ENCODE measurements at places on chromosomes 1 and 21.

- DNase-seq, result no peak
Measured at GRCh38 chr1:213250041-213250440, 199.0 kb downstream of the RPS6KC1 start.

GRCh38 chr1:25947027-25947426 is 40.8 kb upstream of the STMN1 start:
- DNase-seq, result no peak

GRCh38 chr1:13543451-13544220 is 29.8 kb upstream of the LRRC38 start:
- no peak for DNase-seq

GRCh38 chr1:69139007-69139406 is 428.7 kb upstream of the LRRC7 start:
- no peak for DNase-seq

GRCh38 chr1:234735476-234735875 is 125.5 kb upstream of the IRF2BP2 start:
- no peak for DNase-seq

GRCh38 chr1:86489242-86489878 is 20.6 kb downstream of the CLCA1 start:
- no peak for DNase-seq

DNA sequence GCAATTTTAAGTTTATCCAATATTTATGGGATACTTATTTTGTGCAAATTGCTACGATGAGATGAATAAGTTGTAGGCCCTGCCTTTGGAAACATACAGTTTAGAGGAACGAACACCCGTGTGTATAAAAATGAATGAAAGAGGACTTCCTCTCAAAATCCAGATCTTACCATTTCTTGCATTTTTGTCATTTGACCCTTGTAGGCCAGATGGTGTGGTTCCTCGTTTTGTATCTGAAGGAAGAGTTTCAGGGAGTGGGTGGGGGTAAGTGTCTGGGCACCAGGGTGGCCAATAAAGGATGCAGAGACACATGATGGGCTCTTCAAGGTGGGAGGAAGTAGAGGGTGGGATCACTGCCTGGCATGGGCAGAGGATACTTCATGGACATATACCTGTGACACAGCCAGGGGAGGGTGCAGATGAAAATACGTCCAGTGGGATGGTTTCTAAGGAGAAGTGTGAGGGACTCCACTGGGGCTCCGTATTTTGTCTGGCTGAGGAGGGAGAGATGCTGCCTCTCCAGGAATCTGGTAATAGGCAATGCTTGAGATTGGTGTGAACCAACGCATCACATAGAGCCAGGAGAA is 14.4 kb downstream of the MAPKAPK2 start:
- DNase-seq, result no peak

DNA sequence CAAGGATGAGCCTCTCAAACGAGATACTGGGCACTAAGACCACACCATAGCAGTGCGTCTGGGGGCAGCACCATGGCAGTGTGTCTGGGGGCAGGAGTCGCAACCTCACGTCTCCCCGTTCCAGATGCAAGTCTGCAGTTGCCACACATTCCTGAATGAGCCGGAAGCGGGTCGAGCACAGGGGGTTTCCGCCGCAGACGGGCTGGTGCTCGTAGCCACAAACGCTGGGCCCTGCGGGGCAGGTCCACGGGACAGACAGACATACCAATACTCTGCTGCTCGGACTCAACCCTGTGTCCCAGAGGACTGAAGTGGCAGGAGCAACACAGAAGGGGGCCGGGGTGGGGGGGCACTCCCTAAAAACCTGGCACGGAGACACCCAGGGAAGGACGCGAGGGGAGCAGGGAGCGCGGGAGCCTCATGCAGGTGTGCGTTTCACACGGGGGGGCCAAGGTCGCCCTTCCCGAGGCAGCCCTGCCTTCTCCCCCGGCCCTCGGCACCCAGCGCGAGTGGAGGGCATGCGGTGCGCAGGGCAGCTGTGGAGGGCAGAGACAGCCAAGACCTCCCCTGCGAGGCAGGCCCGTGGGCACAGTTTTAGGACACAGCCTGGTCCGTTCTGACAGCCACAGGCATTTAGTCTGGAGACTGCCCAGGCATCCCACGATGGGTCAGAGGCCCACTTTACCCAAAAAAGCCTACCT is 24.5 kb downstream of the PTTG1IP start:
- no peak for DNase-seq

GRCh38 chr1:66172272-66172671 is 361.7 kb upstream of the SGIP1 start:
- DNase-seq, result no peak

DNA sequence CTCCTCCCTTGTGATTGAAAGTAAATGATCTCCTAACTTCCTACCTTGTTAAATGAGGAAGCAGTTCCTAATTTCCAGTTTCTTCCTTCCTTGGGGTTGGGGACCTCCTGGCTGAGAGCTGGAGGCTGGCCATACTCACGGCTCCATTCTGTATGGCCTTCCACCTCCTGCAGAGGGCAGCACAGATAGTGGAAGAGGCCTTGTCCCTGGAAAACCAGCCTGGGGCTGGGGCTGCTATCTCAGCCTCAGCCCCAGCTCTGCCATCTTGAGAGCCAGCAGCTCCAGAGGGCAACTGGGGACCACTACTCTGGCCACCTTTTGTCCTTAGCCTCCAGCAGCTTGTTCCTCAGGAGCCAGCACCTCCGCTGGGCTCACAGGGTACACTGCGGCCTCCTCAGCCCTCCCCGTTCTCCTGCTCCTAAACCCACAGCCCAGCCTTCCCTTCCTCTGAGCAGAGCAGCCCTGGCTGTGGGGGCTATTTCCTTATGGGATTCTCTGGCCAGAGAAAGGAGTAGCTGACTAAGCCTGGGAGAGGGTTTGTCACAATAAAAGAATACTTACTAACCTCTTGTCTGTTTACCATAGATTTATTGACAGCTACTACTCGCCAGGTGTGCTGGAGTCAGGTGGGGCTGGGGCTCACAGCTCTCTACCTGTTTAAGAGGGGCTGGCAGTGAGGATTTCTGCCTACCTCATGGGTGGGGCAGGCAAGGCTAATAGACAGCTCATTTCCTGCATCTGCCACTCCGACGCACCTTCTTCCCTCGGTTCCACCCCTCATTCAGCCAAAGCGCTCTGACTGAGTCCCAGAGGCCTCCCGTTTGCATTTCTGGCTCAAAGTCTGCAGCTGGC is 6.3 kb downstream of the TMEM234 start:
- peak; percentile 31 for DNase-seq

DNA sequence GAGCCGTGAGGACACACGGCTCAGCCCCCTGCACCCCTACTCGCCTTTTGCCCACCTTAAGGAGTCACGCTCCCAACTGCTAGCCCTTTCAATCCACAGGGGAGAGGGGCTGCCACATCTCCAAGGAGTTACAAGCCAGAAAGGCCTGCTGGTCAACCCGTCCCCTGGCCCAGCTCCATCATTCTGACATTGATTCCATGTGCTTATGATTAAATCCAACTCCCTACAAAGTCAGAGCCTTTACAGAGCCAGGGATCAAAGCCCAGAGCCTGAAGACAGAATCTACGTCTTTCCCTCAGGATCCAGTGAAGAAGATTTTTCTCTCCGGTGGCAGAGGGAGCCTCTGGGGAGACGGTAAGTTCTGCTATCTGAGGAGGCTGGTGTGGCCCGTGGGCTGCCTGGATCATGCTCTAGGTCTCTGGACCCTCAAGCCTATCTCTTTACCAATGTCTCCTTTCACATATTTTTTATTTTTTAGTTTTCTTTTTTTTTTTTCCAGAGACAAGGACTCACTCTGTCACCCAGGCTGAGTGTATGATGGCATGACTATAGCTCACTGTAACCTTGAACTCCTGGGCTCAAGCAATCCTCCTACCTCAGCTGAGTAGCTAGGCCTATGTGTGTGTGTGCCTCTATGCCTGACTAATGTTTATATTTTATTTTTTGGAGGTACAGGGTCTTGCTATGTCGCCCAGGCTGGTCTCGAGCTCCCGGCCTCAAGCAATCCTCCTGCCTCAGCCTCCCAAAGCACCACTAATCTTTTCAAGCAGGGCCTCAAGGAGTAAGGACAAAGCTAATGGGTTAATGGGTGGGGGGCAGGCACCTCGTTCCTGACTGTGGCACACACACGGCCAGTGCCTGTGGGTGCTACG is 61.3 kb downstream of the SLC66A1 start:
- DNase-seq, result no peak

- DNase-seq, result no peak
Measured at GRCh38 chr1:91020486-91020885, 1.3 kb downstream of the ZNF644 start.

- DNase-seq, result no peak
Measured at GRCh38 chr1:169102567-169102966, 3.9 kb upstream of the ATP1B1 start.

GRCh38 chr21:33259995-33260394 is 6.2 kb upstream of the IL10RB start:
- DNase-seq, result no peak

GRCh38 chr21:29638138-29638537 is 301.7 kb downstream of the GRIK1 start:
- no peak for DNase-seq

GRCh38 chr1:119582801-119583200 is 65.3 kb downstream of the ZNF697 start:
- DNase-seq, result no peak

GRCh38 chr1:119631433-119632102 is 16.5 kb downstream of the ZNF697 start:
- no peak for DNase-seq

DNA sequence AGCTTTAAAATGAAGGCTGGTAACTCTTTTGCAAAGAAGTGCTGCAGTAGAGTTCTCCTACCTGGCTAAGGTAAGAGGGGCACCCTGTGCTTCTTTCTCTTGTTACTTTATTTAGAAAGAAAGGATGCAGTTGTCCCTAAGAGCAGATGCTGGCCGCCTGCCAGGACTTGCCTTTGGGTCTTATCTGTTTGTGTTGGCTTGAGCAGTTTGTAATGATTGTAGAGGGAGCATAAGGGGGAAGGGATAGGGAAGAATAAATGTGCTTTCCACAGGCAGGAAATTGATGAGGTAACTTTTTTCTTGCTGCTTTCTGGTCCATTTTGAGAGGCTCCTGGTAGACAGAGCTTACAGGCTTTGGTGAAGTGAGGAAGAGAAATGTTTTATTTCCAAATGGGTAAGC is 229.6 kb downstream of the HHAT start:
- no peak for DNase-seq

DNA sequence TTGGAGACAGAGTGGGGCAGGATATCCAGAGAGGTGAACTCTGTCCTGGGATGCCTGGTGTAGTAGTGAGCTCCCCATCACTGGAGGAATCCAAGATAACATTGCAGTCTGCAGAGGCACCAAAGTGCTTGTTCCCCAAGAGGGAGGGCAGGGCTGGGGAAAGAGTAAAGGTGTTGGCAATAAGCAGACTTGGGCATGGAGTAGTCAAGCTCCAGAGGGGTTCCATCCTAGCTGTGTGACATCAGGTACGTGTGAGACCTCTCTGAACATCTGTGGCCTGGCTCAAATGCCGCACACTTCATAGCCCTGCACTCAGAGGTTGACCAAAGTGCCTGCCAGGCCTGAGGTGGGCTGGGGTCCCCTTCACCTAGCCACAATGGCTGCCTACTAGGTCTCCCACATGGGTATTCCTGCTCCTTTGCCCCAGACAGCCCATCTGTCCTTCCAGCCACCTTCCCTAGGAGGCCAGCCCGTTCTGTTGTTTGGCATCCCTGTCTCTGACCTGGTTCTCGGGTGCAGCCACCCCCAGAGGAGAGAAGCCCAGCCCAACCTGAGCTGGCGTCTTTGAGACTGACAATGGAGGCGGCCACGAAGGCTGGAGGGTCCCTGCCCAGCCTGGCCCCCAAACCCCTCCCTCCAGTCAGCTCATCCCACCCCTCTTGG is 2.8 kb upstream of the ARF1 start:
- no peak for DNase-seq

DNA sequence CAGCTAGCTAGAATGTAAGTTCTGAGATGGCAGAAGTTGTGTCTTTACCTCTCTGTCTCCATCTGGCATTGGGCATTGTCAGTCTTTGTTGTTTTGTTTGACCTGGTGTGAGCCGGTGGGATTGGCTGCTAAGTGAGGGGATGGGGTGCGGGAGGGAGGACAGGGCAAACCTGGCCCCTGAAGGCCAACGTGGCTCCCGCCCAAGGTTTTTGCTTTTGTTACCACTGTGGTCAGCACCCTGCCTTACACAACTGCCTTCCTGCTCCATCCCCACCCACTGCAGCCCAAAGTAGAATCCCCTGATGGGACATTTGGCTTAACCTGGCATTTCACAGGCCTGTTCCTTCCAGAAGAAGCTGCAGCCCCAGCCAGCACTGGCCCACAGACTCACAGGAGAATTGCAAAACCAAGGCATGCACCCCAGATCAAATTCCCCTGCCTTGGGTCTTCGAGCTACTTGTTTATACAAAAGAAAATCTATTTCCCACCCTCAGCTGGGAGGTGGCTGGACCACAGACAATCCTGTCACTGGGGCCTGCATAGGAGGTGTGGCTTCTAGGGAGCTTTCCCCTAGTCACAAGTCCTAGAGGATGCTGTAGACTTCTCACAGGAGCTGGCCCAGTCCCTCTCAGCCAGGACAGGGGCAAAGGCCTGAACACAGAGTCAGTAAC is 147.5 kb downstream of the TRABD2B start:
- DNase-seq, result no peak

GRCh38 chr1:201983380-201983805 is 945 bp downstream of the RNPEP start:
- DNase-seq, result no peak

GRCh38 chr1:101483982-101484688 is 247.3 kb downstream of the S1PR1 start:
- no peak for DNase-seq

- no peak for DNase-seq
Measured at GRCh38 chr1:227893300-227893948, 54.3 kb downstream of the WNT9A start.

DNA sequence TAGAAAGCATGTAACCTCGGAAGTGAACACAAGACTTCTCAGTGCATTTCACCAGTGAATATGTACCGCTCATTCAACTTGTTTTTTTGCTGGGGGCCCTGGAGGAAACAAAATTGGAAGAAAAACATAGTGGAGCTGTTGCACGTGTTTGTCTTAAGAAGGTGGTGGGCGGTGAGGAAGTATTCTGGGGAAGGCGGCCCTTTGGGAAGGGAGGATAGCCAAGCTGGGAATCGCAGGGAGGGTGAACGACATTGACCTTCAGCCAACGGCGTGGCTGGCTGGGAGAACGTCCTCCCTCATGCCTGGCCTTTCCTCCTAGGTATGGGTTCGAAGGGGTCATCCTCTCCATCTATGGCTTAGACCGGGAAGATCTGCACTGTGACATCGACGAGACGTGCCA is 19.4 kb downstream of the TFF3 start:
- no peak for DNase-seq

DNA sequence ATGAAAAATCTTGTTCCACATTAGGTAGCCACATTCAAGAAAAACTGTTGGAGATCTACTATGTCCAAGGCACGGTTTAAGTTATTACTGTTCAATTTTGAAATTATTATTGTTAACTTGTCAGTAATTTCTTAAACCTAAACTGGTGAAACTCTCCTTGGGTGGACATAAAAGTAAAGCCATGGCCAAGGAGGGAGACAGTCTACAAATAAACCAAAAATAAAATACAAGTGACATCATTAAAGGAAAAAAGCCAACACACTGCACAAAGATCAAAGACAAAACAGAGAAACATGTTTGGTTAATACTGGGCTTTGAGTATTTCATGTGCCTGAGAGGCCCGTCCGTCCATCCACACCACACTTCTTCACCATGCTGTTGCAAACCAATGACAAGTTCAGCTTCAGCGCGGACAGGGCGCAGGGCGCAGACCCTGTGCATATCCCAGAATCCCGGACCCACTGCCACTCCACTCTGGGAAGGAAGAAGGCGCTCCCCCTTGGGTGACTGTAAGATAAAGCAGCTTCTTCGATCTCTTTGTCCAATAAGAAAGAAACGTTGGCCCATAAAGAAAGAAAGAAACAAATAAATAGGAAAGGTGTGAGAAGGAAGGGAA is 918 bp upstream of the RASAL2 start:
- DNase-seq, result no peak

Measured in stimulated activated CD8-positive, alpha-beta memory T cell treated with anti-CD3 and anti-CD28 coated beads, Interleukin-7, amount 100 ng/mL, for 1 hour (primary cell).